ENCODE measurements at places on chromosomes 3 and 15. TPM values are rescaled to one million over a fixed set of nuclear protein-coding genes. Genes with fewer than 3 reads are reported as not detected.

DNA sequence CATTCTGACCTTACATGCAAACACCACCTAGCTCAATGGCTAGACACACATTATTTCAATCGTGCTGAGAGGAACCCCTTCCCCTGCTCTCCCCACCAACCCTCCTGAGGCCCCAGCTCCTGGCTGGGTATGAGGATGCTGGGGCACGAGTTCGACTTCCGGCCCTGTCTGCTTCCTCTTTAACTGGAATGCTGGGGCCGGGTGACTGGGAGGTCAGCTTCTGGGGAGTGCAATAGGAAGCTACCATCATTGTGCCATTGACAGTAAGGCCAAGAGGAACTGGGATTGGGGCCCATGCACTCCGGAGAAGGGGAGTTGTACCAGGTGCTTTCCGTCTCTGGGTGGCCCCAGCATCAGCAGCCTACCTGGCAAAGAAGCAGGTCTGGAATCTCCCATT lies 15.6 kb upstream of the TLE3 start:
- no peak for DNase-seq

DNA sequence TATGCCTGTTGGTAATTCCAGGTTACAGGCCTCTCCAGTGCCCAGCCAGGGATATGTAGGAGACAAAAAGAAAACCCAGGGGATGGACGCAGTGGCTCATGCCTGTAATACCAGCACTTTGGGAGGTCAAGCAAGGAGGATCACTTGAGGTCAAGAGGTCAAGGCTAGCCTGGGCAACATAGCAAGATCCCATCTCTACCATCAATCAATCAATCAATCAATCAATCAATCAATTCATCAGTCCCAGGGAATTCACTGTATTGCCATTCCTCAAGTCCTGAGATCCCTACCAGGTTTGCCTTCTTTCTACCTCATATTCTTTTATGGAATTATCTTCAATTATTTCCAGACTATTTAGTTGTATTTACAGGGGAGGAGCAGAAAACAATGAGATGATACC lies 82.2 kb downstream of the DHX30 start:
- no peak for DNase-seq

DNA sequence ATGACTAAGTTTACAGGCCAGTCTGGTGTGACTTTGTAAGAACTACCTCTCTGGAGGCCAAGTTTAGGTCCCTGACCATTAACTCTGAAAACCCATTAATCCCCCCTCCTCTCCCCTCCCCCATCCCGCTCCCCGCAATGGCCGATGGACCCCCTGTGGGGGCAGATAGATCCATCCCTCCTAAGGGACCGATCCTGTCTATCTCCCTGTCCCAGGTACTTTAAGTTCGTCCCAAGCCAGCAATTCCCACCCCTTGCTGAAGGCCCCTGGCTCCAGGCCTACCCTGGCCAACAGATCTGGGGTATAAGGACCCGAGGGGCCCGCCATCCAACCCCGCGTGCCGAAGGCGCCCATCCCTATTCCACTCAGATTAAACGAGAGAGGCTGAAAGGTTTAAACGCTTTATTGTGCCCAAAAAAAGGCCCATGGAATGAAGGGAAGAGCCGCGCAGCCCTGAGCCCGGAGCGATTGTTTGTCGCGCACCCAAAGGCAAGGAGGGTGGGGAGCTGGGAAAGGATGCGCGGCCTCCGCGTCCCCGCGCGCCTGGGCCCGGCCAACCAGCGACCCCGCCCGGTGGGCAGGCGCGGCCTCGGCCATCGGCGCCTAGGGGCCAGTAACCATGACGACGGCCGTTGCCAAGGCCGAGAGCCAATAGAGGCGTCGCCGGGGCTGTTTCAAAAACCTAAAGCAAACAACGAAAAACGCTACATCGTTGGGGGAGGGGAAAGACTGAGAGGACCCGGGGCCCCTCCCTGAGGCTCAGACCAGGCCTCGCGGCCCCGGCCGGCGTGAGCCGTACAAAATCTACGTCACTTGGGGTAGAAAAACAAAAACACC lies 35.9 kb downstream of the HMCES start:
- no peak for DNase-seq

The ADGRG7 gene
- not detected for total RNA-seq

- no peak for DNase-seq
Measured at GRCh38 chr3:186138272-186138981, 29.5 kb upstream of the ETV5 start.

The SQOR gene
- 78.0 TPM for total RNA-seq

The SLC24A1 gene
- 7.6 TPM for total RNA-seq

Measured in glomerular endothelial cell (primary cell).